ENCODE measurements at places on chromosomes 11 and 22. TPM values are rescaled to one million over a fixed set of nuclear protein-coding genes. Genes with fewer than 3 reads are reported as not detected.
A peak's percentile ranks its signal among the peaks of the same experiment; 100 is the strongest.

Gene PATE4
- not detected for total RNA-seq

- peak overlapping the region; percentile 36 for H3K4me3 ChIP-seq
- H3K36me3 ChIP-seq: no peaks in the 10 kb centered on the region
- peak; percentile 81 for DNase-seq
- H3K27ac ChIP-seq: peak overlapping the region; percentile 93
- H3K4me1 ChIP-seq: peaks cover 36% of the 10 kb centered on the region
Observed at GRCh38 chr22:30390974-30391691, 3.9 kb upstream of the RNF215 start.

- no peaks in the 10 kb centered on the region for H3K4me1 ChIP-seq
- DNase-seq: no peak
- H3K27ac ChIP-seq: no peak overlapping the region
- no peak overlapping the region for H3K4me3 ChIP-seq
- no peaks in the 10 kb centered on the region for H3K36me3 ChIP-seq
Observed at GRCh38 chr11:60175860-60176275, 7.0 kb downstream of the MS4A6A start.

DNA sequence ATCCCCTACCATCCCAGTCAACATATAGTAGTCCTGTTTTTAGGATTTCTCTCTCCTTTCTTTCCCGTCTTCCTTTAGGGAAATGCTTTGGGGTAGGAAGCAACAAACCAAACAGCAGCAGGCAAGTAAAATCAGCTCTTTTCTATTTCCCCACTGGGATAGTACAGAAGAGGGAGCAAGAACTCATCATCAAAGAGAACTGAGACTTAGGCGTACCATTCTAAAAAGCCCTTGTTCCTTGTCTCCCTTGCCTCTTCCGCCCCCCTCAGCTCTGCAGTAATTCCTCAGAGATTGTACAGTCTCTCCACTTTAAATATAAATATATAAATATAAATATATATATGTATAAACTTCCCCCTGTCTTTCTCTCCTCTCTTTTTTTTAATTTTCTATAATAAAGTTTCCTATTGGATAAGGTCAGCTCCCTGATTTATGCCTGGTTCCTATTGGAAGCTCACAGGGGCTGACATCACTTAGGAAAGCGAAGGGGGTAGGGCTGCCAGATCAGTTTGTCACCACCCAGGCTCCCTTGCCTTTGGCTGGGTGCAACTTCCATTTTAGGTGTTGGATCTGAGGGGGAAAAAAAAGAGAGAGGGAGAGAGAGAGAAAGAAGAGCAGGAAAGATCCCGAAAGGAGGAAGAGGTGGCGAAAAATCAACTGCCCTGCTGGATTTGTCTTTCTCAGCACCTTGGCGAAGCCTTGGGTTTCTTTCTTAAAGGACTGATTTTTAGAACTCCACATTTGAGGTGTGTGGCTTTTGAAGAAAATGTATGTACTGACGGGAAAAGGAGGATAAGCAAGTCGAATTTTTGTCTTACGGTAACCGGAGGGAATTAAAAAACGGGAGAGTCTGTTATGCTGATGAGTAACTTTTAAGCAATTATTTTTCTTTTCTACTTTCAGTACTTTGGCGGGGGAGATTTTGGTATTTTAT, at the start of gene CTNND1:
Gene CTNND1 (plus strand): TSS at position 502 of the 934 bp plus-strand sequence. CDS start 29,677 bp downstream, outside the sequence.
- peak within 1 kb of the TSS; percentile 39 for H3K4me3 ChIP-seq
- peaks cover 8% of the 10 kb centered on the region for H3K36me3 ChIP-seq
- peak within 1 kb of the TSS; percentile 14 for H3K27ac ChIP-seq
- H3K4me1 ChIP-seq: peaks cover 28% of the 10 kb centered on the region

- H3K27me3 ChIP-seq: no peaks in the 10 kb centered on the region
- no peaks in the 10 kb centered on the region for H3K4me1 ChIP-seq
- DNase-seq: no peak
Observed at GRCh38 chr11:40274017-40274416, 1185.4 kb downstream of the LRRC4C start.

DNA sequence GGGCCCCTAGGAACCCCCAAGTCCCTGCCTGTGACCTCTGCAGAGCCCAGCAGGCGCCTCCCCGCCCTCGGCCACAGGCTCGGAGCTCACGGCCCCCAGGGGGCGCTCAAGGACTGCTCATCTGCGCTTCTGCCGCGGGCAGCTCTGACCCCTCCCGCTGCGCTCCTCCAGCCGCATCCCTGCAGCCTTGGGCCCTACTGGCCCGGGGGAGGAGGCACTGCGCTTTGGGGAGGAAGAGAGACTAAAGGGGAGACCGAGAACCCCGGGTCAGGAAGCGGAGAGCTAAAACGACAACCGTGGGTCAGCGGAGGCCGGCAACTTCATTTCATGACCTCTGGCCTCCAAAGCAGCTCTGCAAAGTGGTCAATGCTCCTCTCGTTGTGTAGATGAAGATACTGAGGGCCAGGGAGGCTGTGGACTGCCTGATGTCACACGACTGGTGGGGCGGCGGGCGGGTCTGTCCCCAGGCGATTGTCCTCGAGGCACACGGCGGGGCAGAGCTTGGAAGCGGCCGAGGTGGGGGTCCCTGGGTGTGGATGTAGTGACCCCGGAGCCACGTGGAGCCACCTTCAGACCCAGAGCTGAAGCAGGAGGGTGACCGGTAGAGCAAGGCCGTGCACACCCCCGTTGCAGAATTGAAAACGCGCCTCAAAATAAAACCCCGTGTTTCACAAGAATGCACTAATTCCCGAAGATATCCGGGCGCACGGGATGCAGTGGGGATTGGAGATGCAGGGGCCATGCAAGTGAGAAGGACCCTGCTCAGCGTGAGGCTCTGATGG, 2.7 kb upstream of the KRTAP5-6 start:
- H3K36me3 ChIP-seq: no peaks in the 10 kb centered on the region
- peak overlapping the region; percentile 48 for H3K27ac ChIP-seq
- H3K4me1 ChIP-seq: peaks cover 6% of the 10 kb centered on the region
- peaks cover 29% of the 10 kb centered on the region for H3K27me3 ChIP-seq

- DNase-seq: no peak
- peaks cover 12% of the 10 kb centered on the region for H3K36me3 ChIP-seq
- H3K4me3 ChIP-seq: peak overlapping the region; percentile 15
- H3K27ac ChIP-seq: peak overlapping the region; percentile 70
- no peaks in the 10 kb centered on the region for H3K27me3 ChIP-seq
- peaks cover 26% of the 10 kb centered on the region for H3K4me1 ChIP-seq
Observed at GRCh38 chr11:122676638-122677037, 21.1 kb downstream of the UBASH3B start.

Measured in activated naive CD8-positive, alpha-beta T cell treated with anti-CD3 and anti-CD28 coated beads, Interleukin-2, amount 10 ng/mL, durations not matched to agents 7 days and 5 days (primary cell).